ENCODE measurements at places on chromosomes 6 and 20.

GRCh38 chr20:51616060-51616459 lies 73.5 kb upstream of the NFATC2 start:
- no peak for DNase-seq

- DNase-seq, result no peak
Observed at GRCh38 chr6:149335924-149336608, 18.6 kb downstream of the TAB2 start.

GRCh38 chr20:45115386-45115774 lies 406 bp upstream of the WFDC5 start:
- no peak for DNase-seq

DNA sequence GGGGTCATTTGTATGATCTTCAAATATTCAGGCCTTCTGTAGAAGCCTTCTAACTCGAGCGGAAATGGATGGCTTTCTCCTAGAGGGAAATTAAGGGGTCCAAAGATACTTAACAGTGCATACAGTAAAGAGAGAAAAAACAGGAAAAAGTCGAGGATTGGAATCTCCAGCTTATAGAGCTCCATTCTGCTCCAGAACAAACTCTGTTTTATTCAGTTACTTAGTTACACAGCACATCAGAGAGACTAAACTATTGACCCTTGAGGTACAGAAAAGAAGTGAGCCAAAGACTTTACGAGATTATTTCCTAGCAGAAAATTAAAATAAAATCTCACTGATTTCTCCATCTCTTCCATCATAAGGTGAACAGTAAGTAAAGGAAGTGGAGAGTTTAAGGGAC lies 43.8 kb upstream of the DSE start:
- DNase-seq, result no peak

- no peak for DNase-seq
Observed at GRCh38 chr6:107657755-107658461, 166.2 kb downstream of the SCML4 start.

GRCh38 chr6:37504024-37504423 lies 4.3 kb upstream of the CCDC167 start:
- DNase-seq, result no peak

GRCh38 chr6:56751604-56752003 lies 108.9 kb upstream of the DST start:
- DNase-seq, result no peak

- no peak for DNase-seq
Observed at GRCh38 chr6:83536034-83536646, 23.8 kb downstream of the PRSS35 start.

GRCh38 chr20:46810448-46811223 lies 84.0 kb upstream of the EYA2 start:
- no peak for DNase-seq

DNA sequence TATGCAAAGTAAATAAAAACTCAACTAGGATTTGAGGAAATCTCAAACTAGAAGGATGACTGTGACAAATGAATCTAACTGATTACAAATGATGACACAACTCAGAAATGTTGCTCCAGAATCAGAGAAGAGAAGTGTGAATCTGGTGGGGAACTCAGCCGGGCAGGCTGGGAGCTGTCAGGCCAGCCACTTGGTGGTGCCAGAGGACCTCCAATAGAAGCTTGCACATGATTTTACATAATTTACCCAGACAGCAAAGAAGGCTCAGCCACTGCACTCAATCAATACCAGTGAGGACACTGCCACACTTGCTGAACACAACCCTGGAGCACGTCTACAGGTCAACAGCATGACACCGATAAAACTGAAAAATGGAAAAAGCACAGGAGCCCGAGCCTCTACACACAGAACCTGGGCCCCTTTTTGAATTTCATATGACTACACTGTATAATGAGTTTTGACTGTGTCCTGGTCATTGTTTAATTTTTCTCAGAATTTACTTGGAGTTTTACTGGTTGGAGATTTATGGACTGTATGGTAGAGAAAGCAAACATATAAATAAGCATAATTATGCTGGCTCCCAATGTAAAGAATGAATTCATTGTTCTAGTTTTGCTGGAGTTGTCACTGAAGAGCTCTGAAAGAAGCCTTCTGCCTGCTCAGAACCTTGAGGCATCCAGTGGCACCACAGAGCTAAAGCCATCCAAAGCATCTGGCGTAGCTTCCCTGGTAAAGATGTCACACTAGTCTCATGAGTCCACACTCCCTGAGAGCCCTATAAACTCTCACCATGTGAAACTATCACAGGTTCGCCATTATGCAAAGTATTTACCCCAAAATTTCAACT lies 296.5 kb downstream of the THBS2 start:
- DNase-seq, result peak; percentile 53

DNA sequence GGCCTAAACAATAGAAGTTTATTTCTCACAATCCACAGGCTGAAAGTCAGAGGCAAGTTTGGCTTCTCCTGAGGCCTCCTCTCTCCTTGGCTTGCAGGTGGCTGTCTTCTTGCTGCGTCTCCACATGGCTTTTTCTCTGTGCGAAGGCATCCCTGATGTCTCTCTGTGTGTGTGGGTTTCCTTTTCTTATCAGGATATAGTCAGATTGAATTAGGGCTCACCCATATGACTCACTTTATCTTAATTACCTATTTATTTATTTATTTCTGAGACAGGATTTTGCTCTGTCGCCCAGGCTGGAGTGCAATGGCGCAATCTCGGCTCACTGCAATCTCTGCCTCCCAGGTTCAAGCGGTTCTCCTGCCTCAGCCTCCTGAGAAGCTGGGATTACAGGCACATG lies 30.7 kb downstream of the LINC00237 start:
- no peak for DNase-seq

GRCh38 chr6:107585815-107586435 lies 96.0 kb downstream of the SOBP start:
- DNase-seq, result no peak

- DNase-seq, result no peak
Observed at GRCh38 chr20:25304025-25304549, 56.2 kb downstream of the PYGB start.

GRCh38 chr20:10134176-10134575 lies 84.5 kb upstream of the SNAP25 start:
- no peak for DNase-seq

DNA sequence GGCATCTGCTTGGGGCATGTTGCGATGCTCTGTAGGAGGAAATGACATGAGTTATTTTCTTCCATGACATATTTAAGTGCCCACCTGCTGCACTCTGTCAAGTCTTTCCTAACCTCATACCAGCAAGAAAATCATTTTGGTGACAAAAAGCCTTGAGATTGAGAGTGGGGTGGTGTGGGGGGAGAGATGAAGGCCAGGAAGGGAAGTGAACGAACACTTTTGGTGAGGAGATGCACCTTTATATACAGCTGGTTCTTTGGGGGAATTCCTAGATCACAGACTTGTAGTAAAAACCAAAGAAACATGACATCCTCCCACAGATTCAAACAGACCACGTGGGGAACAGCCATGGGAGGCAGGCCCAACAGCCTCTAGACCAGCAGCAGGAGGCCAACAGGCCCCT lies 26.1 kb downstream of the NCOA5 start:
- no peak for DNase-seq

DNA sequence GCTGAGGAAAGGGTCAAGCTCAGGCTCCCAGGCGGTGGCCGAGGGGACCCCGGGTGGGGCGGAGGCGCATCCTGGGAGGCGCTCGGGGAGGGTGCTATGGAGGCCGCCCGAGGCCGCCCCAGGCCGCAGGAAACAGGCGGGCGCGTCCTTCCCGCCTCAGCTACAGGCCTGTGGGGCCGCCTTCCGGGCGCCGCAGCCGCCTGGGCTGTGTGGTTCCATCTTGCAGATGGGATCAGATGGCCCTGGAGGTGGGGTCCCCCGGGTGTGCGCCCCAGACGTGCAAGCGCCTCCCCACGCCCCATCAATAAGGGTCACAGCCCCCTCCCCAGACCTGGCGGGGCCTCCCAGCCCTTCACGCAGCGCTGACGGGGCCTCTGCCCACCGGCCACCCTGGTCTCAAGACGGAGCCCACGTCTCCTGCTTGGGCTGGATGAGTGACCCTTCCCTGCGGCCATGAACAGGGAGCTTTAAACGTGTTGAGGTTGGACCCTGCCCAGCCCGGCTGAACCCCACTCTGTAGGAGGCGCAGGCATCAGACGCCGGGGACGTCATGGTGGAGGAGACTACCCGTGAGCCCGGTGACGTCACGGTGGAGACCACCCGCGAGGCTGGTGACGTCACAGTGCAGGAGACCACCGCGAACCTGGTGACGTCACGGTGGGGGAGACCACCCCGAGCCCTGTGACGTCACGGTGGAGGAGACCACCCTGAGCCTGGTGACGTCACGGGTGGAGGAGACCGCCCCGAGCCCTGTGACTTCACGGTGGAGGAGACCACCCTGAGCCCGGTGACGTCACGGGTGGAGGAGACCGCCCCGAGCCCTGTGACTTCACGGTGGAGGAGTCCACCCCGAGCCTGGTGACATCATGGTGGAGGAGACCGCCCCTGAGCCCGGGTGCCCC lies 267.0 kb downstream of the DLL1 start:
- no peak for DNase-seq

- DNase-seq, result no peak
Observed at GRCh38 chr6:81938991-81939732, 186.7 kb upstream of the TENT5A start.

DNA sequence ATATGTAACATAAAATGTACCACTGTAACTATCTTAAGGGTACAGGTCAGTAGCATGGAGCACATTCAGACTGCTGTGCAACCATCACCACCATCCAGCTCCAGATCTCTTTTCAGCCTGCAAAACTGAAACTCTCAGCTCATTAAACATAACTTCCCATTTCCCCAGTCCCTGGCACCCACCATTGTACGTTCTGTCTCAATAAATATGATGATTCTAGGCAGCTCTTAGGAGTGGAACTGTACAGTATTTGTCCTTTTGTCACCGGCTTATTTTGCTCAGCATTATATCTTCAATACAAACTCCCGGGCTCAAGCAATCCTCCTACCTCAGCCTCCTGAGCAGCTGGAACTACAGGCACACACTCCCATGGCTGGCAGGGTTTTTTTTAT lies 1.5 kb downstream of the ZC3H12D start:
- DNase-seq, result no peak

- no peak for DNase-seq
Observed at GRCh38 chr6:132285004-132285780, 116.1 kb downstream of the MOXD1 start.

GRCh38 chr6:67887747-67888545 lies 747.1 kb upstream of the ADGRB3 start:
- no peak for DNase-seq

DNA sequence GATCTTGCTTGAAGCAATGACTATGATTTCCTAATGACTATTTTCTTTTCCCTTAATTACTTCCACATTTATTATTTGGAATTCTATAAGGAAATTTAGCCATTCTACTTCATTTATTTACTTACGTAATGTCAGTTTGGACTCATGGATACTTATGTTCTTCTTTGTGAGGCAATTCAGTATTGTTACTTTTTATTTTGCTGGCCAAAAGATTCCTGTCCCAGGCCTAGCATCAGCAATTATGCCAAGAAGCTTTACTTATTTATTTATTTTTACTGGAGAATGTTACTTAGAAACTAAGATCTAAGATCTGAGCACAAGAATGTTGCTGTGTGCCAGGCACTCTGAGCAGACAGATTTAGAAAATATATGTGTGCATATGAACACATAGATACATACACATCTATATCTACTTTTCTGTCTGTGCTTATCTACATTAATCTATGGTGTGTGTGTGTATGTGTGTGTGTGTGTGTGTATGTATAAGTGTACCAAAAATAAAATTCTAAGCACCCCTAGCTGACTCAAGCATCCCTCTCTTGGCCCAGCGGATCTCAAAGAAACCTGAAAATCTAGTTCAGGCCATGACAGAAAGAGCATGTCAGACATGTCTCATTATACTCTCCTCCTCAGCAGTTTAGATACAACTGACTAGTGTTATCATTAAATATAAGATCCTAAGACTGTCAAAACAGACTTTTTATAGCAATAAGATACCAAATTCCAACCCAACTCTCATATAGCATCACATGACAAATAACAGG lies 640.0 kb upstream of the GJE1 start:
- DNase-seq, result no peak

- DNase-seq, result no peak
Observed at GRCh38 chr20:24157213-24157612, 168.6 kb upstream of the GGTLC1 start.

GRCh38 chr6:41560431-41561192 lies 14.4 kb downstream of the FOXP4 start:
- DNase-seq, result no peak

Measured in hippocampal formation (tissue), 2 donors.